Right kidney (tissue), 9 donors: ENCODE measurements at places on chromosomes 7 and 10.

DNA sequence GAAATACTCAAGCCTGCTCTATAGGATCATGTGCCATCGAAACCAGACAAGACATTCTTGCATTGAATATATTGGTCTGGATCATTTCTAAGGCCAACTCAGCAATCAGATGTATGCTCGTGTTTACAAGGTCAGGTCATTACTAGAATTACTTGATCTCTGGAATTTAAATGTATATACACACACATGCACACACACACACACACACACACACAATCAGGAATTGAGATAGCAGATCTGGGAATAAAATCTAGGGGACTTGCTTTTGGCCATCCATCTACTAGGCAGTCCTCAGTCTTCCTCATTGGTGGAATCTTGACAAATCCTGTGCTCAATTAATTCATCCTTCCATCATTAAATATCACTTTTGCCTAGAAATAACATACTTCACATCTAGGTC, 3.6 kb downstream of the OPTN start:
- no peak for DNase-seq

- DNase-seq: no peak
Observed at GRCh38 chr10:48742891-48743860, 58.5 kb downstream of the WDFY4 start.

DNA sequence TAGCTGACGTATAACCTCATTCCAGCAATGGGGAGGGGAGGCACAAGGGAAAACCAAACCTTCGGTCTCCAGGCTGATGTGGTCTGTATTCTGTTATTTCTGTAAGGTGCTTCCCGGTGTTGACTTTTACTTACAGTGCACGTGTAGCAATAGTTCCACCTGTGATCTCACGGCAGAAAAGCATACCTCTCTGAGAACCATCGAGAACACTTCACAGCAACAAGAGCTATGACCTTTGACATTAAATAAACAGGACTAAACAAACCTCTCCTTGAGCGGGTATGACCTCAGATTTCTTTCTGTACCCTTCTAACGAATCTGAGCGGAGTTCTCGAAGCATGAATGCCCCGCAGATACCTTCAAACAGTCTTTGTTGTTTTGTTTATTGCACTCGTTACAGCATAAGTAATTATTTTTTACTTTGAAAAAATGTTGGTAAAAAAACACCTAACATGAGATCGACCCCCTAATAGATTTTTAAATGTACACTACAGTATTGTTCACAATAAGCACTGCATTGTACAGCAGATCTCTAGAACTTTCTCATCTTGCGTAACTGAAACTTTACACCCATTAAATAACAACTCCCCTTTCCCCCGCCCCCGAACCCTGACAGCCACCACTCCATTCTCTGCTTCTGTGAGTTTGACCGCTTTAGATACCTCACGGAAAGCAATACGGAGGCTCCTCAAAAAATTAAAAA, 282.3 kb downstream of the GATA3 start:
- DNase-seq: peak; percentile 31

- no peak for DNase-seq
Observed at GRCh38 chr10:65622608-65623007, 1303.2 kb upstream of the LRRTM3 start.

GRCh38 chr7:5550831-5551230, 127.2 kb upstream of the TNRC18 start:
- DNase-seq: no peak

- no peak for DNase-seq
Observed at GRCh38 chr7:139246905-139247304, 15.9 kb downstream of the UBN2 start.

DNA sequence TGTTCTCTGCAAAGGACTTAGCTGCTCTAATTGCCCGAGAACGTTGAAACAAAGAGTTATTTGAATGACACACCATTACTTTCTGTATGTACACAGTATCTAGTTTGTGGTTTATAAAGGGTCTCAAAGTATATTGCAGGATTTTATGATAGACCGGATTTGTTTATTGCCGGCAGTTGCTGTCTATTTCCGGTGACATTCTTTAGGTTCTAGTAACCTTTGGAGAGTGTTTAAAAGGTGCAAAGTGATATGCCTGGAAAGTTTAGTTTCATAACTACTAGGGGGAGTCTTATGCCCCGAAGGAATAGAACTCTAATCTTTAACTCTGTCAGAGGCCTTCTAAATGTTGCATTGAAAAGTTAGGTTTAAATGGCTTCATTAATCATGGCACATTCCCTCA, 63.8 kb downstream of the PAPSS2 start:
- no peak for DNase-seq
